ENCODE measurements at places on chromosomes 11 and 22.

DNA sequence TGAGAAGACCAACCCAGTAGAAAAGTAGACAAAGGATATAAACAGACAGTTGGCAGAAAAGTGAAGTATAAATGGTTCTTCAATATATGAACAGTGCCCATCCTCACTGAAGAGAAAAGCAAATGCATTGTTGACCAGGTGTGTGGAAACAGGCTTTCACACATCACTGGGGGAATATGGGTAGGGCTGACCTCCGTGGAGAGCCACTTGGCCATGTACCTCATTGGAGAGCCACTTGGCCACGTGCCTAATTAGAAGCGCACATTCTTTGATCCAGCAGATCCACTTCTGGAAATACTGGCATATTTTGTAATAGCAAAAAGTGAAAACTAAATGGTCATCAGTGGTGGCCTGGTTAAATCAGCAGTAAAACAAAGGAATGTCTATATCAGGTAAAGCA lies 43.2 kb downstream of the PPP6R3 start:
- no peak for DNase-seq

DNA sequence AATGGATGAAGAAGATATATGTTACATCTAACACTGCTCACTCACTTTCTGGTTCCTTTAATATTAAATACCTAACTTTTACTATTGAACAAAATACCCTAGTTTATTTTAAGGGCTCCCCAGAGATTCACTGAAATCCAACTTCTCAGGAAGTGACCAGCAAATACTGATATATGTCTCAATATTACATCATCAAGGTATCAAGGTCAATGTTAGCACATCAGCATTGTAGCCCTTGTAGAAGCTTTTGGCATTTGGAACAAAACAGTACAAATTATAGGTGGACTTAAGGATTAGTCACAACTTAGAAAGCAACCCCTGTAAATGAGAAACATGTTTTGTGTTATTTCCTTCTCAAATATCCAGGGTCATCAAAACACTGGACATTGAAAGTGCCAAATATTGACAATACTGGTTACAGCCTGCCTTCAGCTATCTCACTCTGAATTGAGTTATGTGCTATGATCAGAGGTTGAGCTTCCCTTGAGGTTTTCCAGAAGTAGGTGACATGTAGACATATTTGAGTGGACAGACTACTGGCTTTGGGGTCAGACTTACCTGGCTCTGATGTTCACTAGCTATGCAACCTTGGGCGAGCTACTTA lies 1.9 kb upstream of the ATL3 start:
- no peak for DNase-seq

DNA sequence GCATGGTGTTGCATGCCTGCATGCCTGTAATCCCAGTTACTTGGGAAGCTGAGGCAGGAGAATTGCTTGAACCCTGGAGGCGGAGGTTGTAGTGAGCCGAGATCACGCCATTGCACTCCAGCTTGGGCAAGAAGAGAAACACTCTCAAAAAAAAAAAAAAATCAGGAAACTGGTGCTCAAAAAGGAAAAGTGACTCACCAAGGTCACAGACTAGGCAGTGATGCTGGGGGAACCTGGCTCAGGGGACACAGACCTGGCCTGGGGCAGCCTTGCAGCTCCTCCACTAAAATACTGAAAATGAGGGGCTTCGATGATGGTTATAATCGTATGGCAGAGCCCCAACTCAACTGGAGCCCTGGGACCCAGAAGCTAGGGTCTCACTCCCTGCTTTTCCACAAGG lies 8.1 kb upstream of the SLC35E4 start:
- no peak for DNase-seq

DNA sequence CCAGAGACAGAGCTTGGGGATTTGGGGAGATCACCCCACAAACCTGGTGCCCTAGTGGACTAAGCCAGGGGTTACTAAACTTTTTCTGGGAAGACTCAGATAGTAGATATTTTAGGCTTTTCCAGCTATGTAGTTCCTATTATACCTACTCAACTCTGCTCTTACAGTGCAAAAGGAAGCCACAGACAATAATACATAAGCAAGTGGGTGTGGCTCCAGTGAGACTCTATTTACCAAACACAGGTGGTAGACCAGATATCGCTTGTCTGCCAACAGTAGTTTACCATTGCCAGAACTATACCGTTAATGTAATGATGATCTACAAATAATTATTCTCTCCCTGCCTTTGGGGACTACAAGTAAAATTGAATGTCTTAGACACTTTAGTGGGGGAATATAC lies 6.9 kb downstream of the LDHC start:
- DNase-seq = no peak

- DNase-seq = no peak
Observed at GRCh38 chr11:96259134-96259830, 83.7 kb downstream of the MAML2 start.

GRCh38 chr11:126416542-126417090 lies 61.1 kb downstream of the ST3GAL4 start:
- no peak for DNase-seq

DNA sequence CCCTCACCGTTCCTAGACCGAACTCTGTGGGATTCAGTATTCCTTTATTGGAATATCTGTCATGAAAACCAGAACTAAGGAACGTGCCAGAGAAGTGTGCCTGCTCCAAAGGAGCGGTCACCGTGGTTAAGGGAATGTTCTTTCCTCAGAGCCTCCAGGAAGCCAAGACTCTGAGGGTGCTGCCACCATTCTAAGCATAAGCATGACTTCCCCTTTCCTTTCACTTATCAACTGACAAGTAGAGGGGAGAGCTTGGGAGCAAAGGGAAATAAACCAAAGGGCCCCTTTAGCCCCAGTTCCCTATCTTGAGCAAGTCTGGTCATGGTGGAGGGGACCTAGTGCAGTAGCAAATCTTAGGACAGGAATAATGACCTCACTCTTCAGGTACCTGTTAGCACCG lies 26.8 kb downstream of the CTR9 start:
- no peak for DNase-seq

DNA sequence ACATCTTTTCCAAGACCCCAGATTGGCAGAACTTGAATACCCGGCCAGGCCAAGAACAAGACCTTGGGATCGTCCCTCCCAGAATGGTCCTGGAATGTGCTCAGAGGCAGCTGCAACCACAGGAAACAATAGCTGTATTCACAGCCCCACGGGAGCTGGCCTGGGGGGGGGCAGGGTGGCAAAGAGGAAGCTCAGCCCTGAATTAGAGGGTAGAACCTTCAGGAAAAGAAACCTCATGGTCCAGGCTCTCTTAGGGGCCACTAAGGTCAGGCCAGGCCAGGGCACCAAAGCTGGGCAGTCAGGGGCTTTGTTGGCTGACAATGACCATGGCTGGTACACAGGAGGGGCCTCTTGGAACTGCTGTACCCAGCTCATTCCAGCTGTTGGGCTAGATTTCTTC lies 17.3 kb downstream of the RPL27A start:
- DNase-seq = no peak

DNA sequence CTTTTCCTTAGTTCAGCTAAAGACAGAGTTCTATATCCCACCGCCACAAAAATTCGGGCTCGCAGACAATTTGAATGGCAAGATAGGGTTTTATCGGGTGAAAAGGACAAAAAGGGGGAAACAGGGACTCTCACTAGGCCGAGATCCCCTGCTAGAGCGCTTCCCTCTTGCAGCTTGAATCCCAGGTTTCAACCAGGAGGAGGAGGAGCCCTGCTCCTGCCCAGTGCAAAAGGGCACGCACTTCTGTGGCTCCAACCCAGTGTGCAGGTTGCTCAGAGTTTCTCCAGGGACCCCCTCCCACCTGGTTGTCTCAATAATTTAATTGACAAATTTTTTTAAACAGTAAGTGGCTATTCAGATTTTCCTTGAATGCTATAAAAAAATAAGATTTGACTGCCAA lies 152.6 kb upstream of the LUZP2 start:
- no peak for DNase-seq

DNA sequence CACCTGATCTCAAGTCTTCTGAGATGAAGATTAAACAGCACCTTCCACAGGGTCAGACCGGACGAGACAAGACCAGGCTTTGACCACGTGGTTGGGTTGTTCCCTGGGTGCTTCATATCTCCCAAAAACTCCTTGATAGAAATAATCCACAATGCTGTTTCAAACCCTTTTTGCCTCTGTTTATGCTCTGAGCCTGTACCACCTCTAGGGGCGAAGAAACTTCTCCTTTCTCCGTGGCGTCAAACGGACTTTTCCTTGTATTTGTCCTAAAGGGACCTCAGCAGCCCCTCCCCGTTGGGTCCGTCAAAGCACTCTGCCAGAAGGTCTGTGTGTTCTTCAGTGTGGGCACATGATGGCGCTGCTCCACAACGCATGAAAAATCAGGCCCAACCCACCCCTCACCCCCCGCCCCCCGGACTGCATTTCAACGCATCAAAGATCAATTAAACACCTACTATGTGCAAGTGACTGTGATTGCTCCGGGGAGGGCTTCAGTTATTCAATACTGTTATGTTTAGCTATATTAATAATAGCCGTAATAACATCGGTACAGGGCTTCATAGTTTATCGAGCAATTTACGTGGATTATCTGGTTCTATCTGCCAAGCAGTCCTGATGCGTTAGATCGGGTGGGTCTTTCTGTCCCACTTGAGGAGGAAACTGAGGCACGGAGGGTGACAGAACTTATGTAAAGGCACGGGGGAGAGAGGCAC lies 17.3 kb upstream of the EIF3D start:
- DNase-seq = no peak

- no peak for DNase-seq
Observed at GRCh38 chr11:94417386-94417987, 16.3 kb upstream of the GPR83 start.

DNA sequence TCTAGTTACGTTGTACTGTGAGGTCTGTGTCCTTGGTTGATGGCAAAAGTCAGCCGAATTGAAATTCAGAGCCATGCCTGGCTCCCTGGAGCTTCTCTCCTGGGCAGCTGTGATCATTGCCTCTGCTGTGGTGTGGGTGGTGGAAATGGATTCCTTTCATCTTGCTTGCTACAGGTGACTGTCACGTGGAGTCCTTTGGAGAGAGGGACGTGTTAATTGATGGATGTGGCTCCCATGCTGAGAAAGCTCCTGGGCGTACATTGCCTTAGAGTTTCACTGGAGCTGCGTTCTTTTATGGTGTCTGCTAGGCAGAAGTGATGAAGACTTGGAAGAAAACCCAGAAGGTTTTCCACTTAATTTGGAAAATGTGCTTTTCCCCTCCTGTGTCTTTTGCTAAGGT lies 41.9 kb upstream of the PPP6R3 start:
- no peak for DNase-seq

GRCh38 chr11:74615988-74616387 lies 23.6 kb downstream of the POLD3 start:
- DNase-seq = no peak

Data from NCI-H1694 (cell line).